ENCODE measurements at places on chromosomes 4 and X.

- DNase-seq = no peak
Observed at GRCh38 chr4:114312338-114312737, 286.3 kb upstream of the UGT8 start.

DNA sequence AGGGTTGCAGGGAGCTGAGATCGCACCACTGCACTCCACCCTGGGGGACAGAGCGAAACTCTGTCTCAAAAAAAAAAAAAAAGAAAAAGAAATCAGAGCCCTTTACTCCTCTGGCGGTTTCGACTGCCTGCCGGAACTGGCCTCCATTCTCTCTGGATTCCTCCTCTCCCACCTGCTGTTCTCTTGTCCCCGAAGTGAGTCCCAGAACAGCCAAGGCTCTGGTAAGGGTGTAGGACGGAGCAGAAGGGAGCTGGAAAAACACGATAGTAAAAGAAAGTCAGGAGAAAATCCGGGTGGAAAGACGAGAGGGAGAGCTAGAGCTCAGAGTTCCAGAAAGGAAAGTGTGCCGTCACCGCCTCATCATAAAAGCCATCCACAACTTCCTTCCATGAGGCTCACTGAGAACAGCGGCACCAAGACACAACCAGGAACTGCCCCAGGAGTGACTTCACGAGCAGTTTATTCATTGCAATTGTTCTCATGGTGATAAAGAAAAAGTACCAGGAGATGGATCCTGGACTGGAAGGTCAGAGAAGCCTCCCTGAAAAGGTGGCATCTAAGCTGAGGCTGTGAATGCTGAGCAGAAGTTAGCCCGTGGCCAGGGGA lies 12.3 kb downstream of the TLR3 start:
- DNase-seq = no peak

GRCh38 chr4:66071911-66072310 lies 401.6 kb upstream of the EPHA5 start:
- DNase-seq = no peak

GRCh38 chr4:54496412-54496811 lies 161.3 kb upstream of the KIT start:
- DNase-seq = no peak

GRCh38 chr4:185793116-185793485 lies 18.9 kb downstream of the SORBS2 start:
- no peak for DNase-seq

DNA sequence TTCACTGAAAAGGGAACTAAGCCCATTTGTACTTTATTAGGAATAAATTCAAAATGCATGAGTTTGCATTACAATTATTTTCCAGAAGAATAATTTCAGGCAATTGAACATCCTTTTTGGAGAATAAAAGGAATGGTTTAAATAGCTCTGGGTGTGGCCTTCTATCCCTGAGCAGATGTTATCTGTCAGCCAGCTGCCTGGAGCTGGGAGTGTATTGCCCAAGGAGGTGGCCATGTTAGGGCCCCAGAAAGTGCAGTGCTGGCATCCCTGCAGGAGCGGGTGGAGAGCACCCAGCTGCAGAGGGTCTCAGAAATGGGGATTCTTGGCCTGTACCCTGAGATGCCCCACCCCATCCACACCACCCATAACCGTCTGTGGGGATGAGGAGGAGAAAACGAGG lies 21.6 kb upstream of the VEGFD start:
- DNase-seq = no peak

GRCh38 chr4:25821899-25822298 lies 40.9 kb downstream of the SEL1L3 start:
- no peak for DNase-seq

DNA sequence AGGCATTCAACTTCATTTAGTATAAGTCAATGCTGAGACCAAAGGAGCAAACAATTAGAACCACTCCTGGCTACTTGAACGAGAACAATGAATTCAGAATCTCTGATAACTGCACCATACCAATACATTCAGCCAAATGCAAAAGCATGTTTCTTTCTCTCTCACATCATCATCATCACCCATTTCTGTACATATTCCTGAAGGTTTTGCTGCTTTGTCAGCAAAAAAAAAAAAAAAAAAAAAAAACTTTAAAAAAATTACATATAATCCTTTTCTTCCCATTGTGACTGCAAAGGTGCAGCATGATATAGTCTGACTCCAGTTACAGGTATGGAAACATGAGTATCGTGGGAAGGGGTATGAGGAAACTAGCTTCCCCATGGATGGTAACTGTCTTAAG lies 35.6 kb downstream of the FBXW7 start:
- no peak for DNase-seq

- no peak for DNase-seq
Observed at GRCh38 chr4:79918292-79918691, 154.7 kb downstream of the ANTXR2 start.

GRCh38 chr4:16329125-16329796 lies 103.0 kb upstream of the TAPT1 start:
- DNase-seq = no peak

DNA sequence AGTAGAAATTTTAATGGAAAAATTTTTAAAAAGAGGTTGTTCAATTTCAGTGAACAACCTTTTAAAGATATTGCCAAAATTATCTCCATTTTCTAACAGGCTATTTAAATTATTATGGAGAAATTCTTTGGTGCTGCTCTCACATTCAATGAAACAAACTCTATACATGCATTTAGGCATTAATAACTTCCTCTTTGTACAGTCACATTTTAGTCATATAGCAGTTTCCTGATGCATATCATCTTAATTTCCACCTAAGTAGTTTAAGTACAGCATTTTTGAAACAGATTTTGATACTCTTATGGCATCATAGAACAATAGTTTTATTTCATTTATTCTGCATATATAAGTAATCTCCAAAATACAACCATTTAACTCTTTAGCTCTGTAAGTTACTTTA lies 500.1 kb downstream of the STPG2 start:
- no peak for DNase-seq

DNA sequence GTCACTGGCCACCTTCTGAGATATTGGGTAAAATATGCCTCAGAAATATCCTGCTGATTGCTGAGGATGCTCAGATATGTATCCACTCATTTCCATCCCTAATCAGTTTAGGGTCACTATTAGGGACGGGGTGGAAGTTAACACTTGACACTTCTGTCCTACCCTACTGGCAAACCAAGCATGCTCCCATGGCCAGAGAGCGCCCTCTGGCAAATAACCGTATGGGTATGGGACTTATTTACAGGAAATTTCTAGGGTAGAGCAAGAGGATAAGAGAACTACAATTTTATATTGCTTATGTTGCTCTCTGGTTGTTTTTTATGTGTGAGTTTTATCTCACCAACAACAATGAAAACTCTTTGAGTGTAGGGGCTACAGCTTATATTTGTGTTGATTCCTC lies 86.8 kb upstream of the TSPAN7 start:
- no peak for DNase-seq

DNA sequence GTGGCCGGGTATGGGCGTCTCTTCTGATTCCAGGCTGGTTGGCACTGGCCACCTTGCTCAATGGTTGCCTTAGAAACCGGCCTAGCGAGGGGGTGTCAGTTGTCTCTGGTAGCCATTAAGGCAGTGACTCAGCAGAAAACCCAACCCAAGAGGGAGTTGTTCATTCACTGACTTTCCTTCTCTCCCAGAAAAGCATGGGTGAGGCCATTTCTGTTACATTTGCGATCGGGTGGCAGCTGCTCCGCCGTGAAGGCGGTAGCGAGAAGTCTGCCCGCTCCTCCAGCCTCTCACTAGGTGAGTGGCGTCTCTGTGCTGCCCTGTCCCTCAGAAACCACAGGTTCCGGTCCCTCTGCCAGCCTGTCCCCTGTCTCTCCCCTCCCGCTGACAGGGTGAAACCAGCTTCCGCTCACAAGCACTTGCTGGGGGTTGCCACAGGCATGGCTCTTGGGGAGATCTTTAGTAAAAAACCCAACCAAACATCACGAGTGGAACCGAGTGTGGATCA lies 17.4 kb downstream of the IRAK1 start:
- DNase-seq = peak; percentile 38

GRCh38 chr4:184664445-184665210 lies 15.1 kb downstream of the PRIMPOL start:
- DNase-seq = no peak

GRCh38 chr4:152062936-152063620 lies 302.3 kb upstream of the GATB start:
- no peak for DNase-seq

DNA sequence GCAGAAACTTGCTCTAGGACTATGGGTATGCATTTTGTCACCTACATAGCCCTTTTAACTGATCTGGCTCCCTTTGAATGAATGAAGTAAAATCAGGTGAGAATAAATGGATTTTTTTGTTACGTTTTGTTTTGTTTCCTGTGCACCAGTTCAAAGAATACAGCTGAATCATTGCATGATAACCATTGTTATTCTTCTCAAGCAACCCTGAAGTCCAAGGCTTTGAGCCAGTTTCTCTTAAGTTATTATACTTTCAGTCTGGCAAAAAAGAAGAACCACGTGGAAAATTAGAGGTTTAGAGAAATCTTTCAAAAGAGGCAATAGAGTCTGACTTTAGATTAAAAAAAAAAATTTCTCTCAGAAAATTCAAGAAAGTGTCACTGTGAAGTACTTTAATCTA lies 398.6 kb upstream of the TECRL start:
- DNase-seq = no peak

DNA sequence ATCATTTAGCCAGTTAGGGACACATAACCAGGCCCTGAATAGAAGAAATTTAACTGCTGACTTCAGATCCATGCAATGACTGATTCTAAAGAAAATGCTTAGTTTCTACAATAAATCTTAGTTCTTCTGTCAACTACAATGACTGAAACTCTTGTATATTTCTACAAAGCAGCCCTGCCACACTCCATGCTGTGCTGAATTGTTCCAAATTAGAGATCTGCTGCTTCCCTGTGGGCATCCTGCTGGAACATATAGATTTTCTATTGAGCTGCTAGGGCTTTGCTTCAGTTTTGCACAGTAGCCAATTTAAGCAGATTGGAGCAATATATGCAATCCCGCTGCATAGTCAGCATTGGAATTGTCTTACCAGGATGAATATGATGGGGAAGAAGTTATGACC lies 312.8 kb upstream of the SMIM31 start:
- DNase-seq = no peak

DNA sequence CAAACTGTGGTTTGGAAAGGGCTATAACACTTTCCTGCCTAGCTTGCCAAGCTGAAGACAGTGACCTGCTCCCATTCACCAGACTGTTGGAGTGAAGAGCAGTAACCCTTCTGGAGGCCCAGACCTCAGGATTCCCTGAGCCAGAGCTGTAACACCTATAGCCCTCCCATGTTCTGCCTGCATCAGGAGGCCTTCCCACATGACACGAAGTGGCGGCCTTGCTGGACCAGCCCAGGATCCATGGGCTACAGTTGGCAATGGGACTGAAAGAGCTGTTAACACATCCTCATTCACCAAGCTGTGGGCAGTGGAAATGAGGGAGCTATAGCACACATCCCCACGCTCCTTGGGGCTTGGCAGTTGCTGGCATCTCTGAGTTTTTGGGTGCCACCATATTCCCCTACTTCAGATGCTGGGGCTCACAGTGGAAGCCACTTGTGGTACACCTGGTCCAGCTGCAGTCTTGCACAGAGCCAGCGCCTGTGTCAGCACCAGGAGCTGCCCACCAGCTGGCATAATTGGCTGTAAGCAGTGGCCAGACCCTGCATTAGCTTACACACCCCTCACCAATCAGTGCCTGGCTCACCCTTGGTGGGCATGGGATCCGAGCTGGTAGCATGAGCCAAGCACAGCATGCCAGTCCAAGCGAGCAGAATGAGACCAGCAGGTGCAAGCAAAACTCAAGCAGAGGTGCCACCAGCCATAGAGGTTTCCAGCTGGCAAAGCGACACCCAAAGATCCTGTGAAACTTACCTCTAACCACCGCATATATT lies 1029.3 kb downstream of the TECRL start:
- no peak for DNase-seq

GRCh38 chr4:121183989-121184388 lies 19.9 kb upstream of the TNIP3 start:
- DNase-seq = no peak

DNA sequence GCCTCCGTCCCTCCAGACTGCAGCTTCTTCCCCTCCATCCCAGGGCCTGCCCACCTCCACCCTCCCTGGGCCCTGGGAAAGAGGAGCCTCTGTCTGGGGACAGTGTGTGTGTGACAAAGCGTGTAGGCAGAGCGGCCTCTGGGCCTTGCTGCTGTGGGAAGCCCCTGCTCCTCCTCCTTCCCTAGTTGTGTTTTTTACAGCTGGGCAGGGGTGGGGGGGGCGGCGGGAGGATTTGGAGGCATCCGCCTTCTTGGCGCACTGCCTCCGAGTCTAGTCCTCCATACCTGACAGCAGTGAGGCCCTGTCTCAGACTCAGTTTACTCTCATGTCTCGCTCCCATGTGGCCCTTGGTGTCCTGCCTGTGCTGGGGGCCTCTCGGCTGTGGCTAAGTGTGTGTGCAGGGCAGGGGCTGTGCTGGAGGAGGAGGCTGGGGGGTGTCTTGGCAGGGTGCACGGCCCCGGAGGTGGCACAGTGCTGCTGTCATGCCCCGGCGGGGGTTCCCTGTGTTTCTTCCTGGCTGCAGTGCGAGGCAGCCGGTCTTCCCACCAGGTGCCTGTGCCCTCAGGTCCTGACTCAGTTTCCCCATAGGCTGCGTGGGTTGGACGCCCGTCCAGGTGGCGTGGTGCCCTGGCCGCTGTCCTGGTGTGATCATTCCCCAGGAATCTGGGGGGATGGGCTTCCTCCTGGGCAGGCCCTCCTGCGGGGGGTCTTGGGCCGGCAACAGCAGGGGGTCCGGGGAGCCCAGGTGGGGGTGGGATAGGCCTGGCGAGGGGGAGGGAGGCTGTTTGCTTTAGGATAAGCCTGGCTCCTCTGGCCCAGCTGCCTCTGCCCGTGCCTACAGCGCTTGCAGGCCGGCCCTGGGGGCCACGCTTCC lies 7.0 kb downstream of the FGFRL1 start:
- no peak for DNase-seq

DNA sequence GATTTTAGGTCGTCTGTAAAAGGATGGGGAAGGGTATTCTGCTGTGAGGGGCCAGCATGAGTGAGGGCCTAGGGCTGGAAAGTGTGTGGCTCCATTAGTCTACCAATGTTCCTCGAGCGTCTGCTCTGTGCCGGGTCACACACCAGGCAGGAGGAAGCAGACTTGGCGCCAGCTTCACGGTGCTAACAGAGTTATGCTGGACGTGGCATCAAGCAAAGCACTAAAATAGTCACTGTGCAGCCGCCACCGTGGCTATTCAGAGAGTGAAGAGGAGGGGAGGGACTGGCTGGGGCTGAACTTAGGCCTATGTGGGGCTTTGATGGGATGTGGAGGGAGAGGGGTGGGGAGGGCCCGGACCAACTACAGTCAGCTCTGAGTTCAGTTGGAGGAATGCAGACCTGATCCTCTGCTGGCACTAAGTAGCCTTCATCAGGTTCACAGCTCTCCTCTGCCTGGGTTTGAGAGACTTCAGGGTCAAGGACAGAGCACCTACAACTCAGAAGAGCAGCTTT lies 83.9 kb upstream of the MSX1 start:
- no peak for DNase-seq

DNA sequence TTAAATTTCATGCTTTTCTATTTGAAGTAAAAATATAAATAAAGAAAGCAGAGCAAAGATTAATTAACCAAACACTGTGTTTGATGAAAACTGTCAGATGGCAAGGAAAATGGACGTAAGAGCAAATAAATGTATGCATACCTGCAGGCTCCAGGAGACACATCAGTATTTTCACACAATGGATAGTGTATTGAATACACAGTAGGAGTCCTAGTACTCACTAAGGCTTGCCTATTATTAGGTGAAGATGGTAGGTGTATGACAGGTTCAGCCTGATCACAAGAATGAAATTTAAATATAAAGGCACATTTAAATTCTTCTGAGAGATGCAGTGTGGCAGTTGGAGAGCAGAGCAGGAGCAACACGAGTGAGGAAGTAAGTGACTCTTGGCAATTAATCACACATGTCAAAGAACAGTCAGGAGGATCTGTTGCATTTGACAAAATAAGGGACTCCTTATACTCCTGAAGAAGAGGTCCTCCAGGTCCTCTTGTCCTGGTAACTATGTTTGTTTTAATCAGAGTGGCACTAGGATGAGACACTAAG lies 106.0 kb upstream of the NDST4 start:
- no peak for DNase-seq

All from stimulated activated CD4-positive, alpha-beta T cell treated with anti-CD3 and anti-CD28 coated beads, Interleukin-4, amount 100 ng/mL, for 1 hour (primary cell).